ENCODE measurements at places on chromosomes 3 and 15.
A peak's percentile ranks its signal among the peaks of the same experiment; 100 is the strongest.

DNA sequence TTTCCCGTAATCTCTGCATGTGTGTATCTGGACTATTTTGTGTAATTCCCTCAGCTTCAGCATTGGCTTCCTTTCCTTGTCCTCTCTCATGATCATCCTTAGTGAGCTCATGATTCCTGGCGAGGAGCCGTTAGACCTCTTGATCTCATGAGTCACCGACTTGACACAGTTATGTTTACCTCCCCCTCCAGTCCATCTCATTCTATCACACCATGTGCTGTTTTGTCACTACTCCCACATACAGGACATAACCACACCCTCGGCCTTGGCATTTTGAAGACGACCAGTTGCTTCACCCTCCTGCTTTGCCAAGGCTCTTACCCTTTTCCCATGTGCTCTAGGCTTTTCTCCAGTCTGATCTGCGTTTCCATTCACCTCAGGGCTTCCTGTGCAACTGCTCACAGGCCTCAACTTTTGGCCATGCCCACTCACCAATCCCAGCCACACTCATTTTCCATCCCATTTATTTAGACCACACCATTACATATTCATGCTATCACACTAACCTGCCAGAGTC, 41.5 kb downstream of the CP start:
- DNase-seq: no peak

DNA sequence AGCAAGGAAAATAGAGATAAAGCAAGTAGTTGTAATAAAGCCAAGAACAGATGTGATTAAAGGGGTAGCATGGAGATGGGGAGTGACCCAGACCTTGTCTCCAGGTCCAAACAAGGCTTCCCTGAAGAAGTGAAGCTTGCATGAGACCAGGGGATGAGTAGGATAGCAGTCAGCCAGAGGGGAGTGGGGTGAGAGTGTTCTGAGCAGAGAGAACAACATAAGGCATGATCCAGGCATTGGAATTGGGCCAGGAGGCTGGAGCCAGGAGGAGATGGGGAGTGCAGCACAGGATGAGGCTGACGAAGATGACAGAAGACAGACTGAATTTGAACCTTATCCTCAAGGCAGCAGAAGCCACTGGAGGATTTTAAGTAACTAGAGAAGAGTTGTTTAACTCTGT, 7.2 kb downstream of the TMOD2 start:
- DNase-seq: peak; percentile 48

GRCh38 chr3:182276512-182276911, 516.8 kb upstream of the ATP11B start:
- no peak for DNase-seq

DNA sequence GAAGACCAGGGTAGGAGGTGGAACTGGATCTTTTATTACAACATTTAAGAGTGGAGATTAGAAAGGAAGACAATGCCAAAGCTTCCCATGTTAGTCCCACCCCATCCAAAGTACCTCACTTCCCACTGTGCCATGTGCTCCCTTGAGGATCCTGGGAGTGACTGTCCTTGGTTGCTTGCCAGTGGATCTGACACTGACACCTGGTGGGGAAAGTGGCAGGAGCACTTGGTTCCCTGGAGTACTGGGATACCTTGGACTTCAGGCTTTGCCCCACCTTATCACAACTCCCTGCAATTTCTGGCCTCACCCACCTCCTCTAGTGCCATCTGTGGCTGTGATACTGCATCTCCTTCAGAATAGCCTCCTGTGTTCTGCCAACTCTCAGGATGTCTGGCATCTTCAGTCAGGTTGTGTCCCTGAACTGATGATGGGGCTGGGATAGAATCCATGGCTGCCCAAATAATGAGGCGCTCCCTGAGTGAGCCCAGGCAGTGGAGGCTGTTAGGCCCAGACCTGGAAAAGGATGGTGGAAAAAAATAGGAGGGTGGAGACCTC, 1.3 kb downstream of the ELL3 start:
- DNase-seq: no peak

DNA sequence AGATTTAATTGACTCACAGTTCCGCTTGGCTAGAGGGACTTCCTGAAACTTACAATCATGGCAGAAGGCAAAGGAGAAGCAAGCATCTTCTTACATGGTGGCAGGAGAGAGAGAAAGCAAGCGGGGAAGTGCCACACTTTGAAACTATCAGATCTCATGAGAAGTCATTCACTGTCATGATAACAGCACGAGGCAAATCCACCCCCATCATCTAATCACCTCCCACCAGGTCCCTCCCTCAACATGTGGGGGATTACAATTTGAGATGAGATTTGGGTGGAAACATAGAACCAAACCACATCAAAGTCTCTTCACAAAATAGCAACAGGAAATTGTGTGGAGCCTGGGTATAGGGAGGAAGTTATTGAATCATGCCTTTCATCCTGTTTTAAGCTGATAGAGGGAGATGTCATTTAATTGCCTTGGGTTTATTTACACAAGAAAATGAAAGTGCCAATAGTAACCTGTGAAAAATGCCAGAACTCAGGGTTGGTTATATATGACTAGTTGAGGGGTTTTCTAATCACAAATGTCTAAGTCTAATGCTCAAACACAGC, 624.8 kb upstream of the LMCD1 start:
- no peak for DNase-seq

- DNase-seq: no peak
Measured at GRCh38 chr15:28933710-28934445, 48.1 kb downstream of the APBA2 start.

GRCh38 chr3:37909067-37909911, 47.6 kb downstream of the CTDSPL start:
- no peak for DNase-seq

DNA sequence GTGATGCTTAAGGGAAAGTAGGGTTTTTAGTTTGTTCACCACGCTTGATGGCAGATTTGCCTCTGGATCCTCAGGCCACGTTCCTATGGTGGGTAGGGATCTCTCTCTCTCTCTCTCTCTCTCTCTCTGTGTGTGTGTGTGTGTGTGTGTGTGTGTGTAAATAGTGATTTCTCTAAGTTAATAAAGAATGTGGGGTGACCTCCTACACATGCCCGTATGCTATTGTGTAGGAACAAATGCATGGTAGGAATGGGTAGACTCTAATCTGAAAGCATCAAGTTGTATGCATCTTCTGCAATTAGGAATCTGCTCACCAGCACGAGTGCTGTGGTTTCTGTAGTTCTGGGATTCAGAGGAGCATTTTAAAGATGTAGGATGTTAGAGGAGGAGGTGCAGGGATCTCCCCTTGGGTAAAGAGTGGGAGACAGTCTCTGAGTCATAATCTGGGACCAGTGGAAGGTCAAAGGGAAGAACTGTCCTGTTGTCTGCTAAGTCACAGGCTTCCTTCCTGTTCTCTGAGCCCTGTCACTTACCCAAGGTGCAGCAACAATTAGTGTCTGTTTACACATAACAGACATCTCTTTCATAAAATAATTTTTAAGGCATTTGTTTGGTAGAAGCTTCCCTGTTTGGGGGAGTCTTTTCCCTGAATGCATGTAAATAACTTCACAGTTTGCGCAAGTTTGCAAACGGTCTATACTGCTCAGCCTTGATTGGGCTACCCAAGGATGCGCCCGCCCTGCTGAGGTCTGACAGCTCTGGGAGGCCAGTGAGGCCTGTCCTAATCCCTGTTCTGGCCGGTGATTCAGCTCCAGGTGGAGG, 139.8 kb downstream of the IGF1R start:
- no peak for DNase-seq

DNA sequence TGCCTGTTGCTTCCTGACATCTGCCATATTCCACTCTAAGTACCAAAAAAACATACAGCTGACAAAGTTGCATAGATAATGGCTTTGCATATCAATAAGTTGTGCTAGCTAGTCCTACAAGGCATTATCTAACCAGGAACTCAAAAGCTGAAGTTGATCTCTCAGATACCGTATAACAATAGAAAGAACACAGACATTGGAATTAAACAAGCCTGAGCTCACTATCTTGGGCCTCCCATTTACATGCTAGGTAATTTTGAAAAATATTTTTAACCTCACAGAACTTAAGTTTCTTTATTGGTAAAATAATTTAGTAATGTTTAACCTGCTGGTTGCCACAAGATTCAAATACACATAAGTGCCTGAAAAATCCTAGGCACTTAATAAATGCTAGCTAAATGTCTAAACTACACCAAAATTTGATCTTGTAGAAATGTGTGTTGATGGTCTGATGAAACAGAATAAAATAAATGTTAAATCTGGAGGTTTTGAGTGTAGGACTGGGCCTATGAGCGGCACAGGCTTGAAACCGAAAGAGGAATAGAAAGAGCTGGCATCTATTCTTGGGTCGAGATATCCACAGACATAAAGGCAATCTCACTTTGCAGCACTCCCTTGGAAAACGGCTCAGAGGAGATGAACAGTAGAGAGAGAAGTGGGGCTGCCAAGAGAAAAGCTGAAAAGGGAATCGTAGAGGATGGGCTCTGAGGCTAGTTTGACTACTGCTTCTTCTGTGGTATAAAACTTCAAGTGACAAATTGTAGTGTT, 29.9 kb upstream of the TTC14 start:
- DNase-seq: no peak

GRCh38 chr15:101657968-101658784, 6.0 kb upstream of the TM2D3 start:
- no peak for DNase-seq

- DNase-seq: no peak
Measured at GRCh38 chr3:135622656-135623055, 342.9 kb upstream of the PPP2R3A start.

- no peak for DNase-seq
Measured at GRCh38 chr15:50563756-50564155, 17.3 kb upstream of the USP50 start.

DNA sequence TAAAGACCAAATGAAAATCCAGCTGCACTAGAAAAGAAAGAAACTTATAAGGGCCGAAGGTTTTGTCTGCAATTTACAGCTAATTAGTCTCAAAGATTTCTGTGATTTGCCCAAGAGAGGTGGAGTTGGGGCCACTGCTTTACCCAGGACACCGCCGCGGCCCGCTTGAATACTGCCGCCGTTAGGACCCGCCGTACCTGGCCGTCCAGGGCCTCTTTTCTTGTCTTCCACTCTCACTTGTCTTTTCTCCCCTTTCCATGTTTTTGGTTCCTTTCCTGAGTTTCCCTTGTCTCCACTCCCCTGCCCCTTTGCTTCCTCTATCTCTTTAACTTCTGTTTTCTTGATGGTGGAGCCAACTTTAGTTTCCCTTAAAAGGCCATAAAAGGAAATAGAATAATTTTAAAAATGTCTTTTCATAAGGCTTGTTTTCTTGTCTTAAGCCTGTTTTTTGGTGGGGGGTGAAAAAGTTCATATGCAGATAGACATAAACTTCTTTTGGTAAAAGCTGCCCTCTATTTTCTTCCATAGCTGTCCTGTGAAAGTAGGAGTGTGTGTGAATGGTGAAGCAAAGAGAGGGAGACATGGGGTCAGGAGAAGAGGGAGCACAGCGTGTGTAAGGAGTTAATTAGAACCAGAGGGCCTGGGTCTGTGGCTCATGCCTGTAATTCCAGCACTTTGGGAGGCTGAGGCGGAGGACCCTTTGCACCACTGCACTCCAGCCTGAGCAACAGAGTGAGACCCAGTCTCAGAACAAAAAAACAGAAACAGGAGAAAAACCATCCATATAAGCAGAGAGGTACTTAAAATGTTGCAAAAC, 16.0 kb upstream of the CCNL1 start:
- no peak for DNase-seq

DNA sequence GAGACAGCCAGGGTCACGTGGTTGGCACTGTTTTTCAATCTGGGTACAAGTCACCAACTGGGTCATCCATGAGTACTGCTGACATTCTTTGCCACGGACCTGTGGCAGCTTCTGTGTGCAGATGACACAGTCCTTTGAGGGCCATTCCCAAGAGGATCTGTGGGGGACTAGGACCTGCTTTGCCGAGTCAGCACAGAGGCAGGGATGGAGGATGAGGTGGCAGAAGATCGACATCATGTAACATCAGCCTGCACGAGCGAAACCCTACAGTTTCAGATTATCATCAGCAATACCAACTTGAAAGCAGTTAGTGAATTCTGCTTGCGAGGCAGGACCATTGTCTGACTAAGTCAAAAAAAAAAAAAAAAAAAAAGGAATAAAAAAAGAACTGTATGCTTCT, 227.7 kb downstream of the FOXP1 start:
- no peak for DNase-seq

DNA sequence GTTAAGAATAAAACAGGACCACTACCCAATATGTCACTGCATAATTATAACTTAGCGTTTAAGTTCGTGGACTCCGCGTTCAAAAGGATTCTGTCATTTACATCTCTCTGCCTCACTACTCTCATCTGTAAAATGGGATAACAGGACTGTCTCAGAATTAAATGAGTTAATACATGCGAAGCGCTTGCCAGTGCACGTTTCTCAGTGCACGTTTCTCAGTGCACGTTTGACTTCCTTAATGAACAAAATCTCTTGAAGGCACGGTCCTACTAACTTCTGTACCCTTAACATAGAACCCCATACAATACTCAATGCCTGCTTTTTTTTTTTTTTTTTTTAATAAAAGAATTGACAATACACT, 499 bp downstream of the RABL3 start:
- DNase-seq: no peak

- no peak for DNase-seq
Measured at GRCh38 chr3:149101154-149101553, 14.8 kb upstream of the HLTF start.

DNA sequence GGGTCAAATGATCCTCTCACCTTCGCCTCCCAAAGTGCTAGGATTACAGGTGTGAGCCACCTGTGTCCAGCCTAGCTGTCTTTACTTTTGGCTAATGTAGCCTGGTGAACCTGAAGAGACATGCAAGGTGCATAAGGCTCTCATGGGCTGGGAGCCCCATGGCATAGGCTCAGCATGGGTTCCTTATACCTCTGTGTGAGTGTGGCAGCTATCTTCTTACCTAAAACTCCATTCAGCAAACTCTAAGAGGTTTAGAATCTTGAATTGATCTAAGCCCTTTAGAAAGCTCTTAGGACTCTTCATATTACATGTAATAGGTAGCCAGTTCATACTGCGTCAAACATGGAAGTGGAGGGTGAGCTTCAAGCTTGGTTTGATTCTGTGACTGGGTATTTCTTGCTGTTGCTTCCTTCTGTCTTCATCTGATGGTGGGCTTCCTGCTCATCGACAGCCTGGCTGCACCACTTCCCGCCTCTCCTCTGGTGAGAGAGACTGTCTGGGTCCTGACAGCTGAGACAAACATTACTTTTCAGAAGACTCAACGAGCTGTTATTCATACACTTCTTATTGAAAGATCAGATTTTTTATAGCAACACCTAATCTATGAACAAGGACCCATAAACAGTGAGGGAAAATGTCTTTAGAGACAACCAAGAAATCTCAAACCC, 19.2 kb upstream of the TKT start:
- DNase-seq: no peak

- no peak for DNase-seq
Measured at GRCh38 chr3:150874666-150875219, 30.5 kb downstream of the MINDY4B start.

- DNase-seq: no peak
Measured at GRCh38 chr3:124999897-125000435, 55.8 kb downstream of the HEG1 start.
